ENCODE measurements at places on chromosomes 3 and 15.
A peak's percentile ranks its signal among the peaks of the same experiment; 100 is the strongest.

GRCh38 chr15:72284781-72285180 lies 12.4 kb upstream of the PARP6 start:
- H3K27ac ChIP-seq = no peak overlapping the region
- H3K36me3 ChIP-seq = no peaks in the 10 kb centered on the region
- H3K4me1 ChIP-seq = peaks cover 6% of the 10 kb centered on the region
- no peak for DNase-seq
- no peak overlapping the region for H3K4me3 ChIP-seq
- H3K27me3 ChIP-seq = no peaks in the 10 kb centered on the region

GRCh38 chr15:62147551-62147950 lies 17.5 kb downstream of the C2CD4B start:
- no peak for DNase-seq
- no peaks in the 10 kb centered on the region for H3K27me3 ChIP-seq
- no peak overlapping the region for H3K27ac ChIP-seq
- H3K36me3 ChIP-seq = no peaks in the 10 kb centered on the region

DNA sequence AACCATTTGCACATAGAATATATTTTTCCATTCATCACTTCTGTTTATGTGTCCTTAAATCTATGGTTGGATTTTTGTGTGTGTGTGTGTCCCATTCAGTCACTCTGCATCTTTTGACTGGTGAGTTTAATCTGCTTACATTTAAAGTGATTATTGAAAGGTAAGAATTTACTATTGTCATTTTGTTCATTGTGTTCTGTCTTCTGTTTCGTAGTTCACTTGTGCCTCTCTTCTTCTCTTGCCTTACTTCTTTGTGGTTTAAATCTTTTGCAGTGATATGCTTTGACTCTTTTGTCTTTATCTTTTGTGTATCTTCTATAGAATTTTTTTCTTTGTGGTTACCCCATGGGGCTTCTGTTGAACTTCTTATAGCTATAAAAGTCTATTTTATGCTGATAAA lies 166.3 kb upstream of the UBE3A start:
- H3K4me3 ChIP-seq = no peak overlapping the region
- H3K36me3 ChIP-seq = no peaks in the 10 kb centered on the region
- DNase-seq = no peak
- peaks cover 8% of the 10 kb centered on the region for H3K27me3 ChIP-seq

DNA sequence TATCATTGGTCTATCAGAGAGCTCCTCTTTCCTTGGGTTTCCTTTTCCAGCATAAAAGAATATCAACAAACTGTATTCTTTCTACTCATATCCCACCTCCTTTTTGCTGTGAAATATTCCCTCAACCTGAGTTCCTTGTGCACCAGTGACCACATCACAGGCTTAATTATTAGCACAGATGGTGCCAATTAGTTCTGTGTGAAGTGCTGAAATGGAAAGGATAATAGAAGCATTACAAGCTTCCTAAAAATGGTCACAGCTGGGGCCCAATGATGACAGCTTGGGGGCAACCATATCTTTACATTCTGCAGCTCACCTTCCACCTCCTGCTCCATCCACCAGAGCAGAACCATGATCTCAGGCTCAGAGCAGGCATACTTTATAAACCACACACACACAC lies 84.6 kb downstream of the ANO10 start:
- no peak for DNase-seq
- H3K27me3 ChIP-seq = no peaks in the 10 kb centered on the region
- H3K4me3 ChIP-seq = no peak overlapping the region
- H3K4me1 ChIP-seq = peaks cover 6% of the 10 kb centered on the region

GRCh38 chr15:24772266-24772665 lies 96.7 kb downstream of the NPAP1 start:
- no peak overlapping the region for H3K27ac ChIP-seq
- H3K4me3 ChIP-seq = peak overlapping the region; percentile 90
- peaks cover 10% of the 10 kb centered on the region for H3K36me3 ChIP-seq
- peaks cover 5% of the 10 kb centered on the region for H3K4me1 ChIP-seq
- no peak for DNase-seq

DNA sequence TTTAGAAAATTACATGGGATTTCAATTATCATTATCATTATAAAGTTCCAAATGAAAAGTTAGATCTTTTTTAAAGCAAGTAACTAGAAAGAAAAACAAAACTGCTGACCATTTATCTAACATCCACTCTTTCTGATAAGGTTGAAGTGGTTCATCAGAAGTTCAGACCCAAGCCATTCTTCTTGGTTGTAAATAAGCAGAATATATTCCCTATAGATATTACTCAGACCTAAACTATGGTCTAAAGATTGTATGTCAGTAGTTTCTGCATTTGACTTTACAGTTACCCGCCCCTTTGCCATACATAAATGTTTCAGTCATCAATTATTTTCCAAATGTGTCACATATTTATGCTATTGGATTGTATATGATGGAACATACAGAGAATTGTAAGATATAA lies 136.7 kb downstream of the PLOD2 start:
- no peak overlapping the region for H3K27ac ChIP-seq
- H3K4me3 ChIP-seq = no peak overlapping the region
- H3K36me3 ChIP-seq = no peaks in the 10 kb centered on the region
- H3K27me3 ChIP-seq = no peaks in the 10 kb centered on the region

- DNase-seq = no peak
- H3K36me3 ChIP-seq = no peaks in the 10 kb centered on the region
- H3K4me1 ChIP-seq = peaks cover 23% of the 10 kb centered on the region
Measured at GRCh38 chr15:99475754-99476412, 89.9 kb upstream of the MEF2A start.

DNA sequence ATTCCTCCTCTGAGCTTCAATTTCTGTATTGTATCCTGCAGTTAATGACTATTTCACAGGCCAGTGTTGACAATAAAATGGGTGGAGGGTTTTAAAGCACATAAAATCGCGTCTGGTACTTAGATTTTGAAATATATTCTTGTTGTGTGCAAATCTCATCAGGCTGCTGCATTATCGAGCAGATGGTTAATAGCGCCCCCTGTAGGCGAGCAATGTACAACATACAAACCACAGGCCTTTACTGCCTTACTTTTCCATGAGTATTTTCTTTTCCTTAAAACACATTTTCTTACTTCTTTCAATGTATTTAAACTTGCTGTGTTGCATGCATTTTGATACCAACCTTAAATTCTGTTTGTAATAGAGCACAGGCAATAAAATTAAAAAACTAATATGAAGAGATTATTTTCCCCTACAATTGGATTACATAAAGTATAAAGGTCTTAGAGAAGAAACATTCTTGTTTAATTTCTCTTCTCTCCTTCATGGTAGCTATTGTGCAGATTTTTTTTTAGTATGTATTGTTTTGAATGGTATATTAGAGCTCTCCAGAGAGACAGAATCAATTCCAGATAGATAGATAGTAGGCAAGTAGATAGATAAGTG lies 608.4 kb downstream of the CADM2 start:
- peak; percentile 42 for DNase-seq
- no peaks in the 10 kb centered on the region for H3K4me1 ChIP-seq
- no peak overlapping the region for H3K27ac ChIP-seq
- H3K4me3 ChIP-seq = no peak overlapping the region
- no peaks in the 10 kb centered on the region for H3K27me3 ChIP-seq

GRCh38 chr3:11807686-11808085 lies 39.0 kb downstream of the TAMM41 start:
- DNase-seq = no peak
- no peaks in the 10 kb centered on the region for H3K27me3 ChIP-seq
- no peak overlapping the region for H3K4me3 ChIP-seq
- no peak overlapping the region for H3K27ac ChIP-seq
- H3K36me3 ChIP-seq = peaks cover 27% of the 10 kb centered on the region

DNA sequence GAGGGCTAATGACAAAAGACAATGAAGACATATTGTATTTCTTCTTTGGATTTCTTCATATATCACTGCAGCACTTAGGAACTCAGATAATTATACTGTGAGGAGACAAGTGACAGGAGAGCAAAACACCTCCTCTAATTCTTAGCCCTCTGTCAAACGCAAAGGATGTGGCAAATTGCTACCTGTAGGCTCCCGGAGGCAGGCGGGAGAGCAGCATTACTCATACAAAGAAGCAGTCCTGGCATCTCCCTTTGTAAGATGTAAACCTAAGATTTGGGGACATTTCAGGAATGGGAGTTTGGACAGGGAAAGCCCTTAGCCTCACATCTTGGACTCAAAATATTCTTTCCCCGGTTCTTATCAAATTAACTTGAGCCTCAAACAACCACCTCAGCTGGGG lies 460.8 kb downstream of the SOX2 start:
- no peaks in the 10 kb centered on the region for H3K4me1 ChIP-seq
- no peaks in the 10 kb centered on the region for H3K36me3 ChIP-seq
- H3K27ac ChIP-seq = no peak overlapping the region

DNA sequence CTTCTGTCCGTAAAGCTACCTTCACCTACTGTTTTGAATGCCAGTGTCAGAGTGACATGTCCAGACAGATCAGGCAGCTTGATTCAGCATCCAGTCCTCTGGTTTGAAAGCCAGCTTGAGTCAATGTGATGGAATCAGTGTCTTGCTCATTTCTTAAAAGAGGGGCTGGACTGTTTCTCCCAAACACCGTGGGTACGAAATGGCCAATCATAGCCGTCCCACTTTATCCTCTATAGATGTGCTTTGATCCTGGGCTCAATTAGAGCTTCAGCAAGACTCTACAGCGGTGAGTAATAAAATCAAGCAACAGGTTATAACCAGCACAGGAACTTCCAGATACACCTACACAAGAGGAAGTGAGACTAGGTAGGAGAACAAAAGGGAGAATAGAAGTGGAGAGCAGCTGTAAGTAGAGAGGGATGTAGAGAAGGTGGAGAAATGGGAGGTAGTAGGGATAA lies 17.0 kb upstream of the OR5K1 start:
- peaks cover 14% of the 10 kb centered on the region for H3K4me1 ChIP-seq
- no peak overlapping the region for H3K27ac ChIP-seq
- H3K27me3 ChIP-seq = peaks cover 20% of the 10 kb centered on the region
- DNase-seq = no peak
- no peaks in the 10 kb centered on the region for H3K36me3 ChIP-seq
- no peak overlapping the region for H3K4me3 ChIP-seq

- H3K27ac ChIP-seq = no peak overlapping the region
- H3K4me3 ChIP-seq = no peak overlapping the region
- H3K27me3 ChIP-seq = peaks cover 19% of the 10 kb centered on the region
- H3K4me1 ChIP-seq = peaks cover 5% of the 10 kb centered on the region
Measured at GRCh38 chr3:193764959-193765358, 172.0 kb downstream of the OPA1 start.

DNA sequence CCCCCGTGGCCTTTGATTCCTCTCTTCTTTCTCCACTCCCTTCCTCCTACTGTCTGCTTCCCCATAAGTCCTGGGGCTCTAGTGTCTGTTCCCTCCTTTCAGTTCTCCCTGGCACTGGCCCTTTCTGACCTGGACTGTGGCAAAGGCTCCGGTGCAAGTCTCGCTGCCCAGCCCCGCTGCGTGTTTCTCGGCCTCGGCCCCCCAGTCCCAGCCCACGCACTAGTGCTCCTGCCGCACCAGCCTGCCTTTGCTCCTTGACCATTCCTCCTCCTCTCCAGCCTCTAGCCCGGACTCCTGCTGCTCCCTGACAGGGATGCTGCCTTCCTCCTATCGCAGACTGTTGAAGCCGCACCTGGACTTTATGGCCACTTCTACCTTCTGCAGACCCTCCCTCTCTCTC lies 2.1 kb downstream of the TM6SF1 start:
- H3K4me1 ChIP-seq = peaks cover 20% of the 10 kb centered on the region
- H3K27me3 ChIP-seq = peaks cover 56% of the 10 kb centered on the region
- peak overlapping the region; percentile 91 for H3K4me3 ChIP-seq
- H3K36me3 ChIP-seq = peaks cover 13% of the 10 kb centered on the region
- H3K27ac ChIP-seq = no peak overlapping the region

DNA sequence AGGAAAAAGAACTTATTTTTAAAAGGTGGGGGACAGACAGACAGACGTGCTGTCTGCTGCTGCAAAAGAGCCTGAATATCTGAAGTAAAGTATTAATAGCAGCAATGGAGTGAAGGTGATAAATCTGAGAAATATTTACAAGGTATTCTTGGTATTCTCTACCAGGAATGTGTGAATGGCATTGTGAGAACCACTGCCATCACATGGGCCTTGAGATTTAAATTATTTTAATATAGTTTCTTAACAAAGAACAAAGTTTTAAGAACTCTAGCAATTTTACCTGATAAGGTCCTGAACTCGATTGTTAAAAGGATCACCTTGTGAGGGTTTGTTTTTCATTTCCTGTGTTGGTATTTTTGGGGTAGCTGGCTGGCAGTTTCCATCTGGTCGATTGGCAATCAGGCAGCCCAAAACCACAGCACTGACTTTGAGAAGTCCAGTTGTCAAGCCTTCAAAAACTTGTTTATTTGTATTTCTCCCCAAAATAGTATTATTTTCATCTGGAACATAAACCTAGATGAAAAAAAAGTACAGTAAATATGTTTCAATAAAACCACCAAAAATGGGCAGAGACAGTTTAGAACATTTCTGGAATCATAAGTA lies 97.3 kb downstream of the ISL2 start:
- H3K4me1 ChIP-seq = no peaks in the 10 kb centered on the region
- DNase-seq = no peak
- H3K36me3 ChIP-seq = no peaks in the 10 kb centered on the region
- no peaks in the 10 kb centered on the region for H3K27me3 ChIP-seq
- no peak overlapping the region for H3K27ac ChIP-seq
- no peak overlapping the region for H3K4me3 ChIP-seq

GRCh38 chr3:194640829-194641228 lies 7.6 kb upstream of the TMEM44 start:
- H3K27ac ChIP-seq = no peak overlapping the region
- H3K4me3 ChIP-seq = no peak overlapping the region
- peak; percentile 44 for DNase-seq
- no peaks in the 10 kb centered on the region for H3K27me3 ChIP-seq
- H3K4me1 ChIP-seq = peaks cover 6% of the 10 kb centered on the region

- H3K36me3 ChIP-seq = peaks cover 2% of the 10 kb centered on the region
- H3K27ac ChIP-seq = no peak overlapping the region
- no peaks in the 10 kb centered on the region for H3K4me1 ChIP-seq
Measured at GRCh38 chr3:126438186-126438585, 37.5 kb downstream of the ZXDC start.

DNA sequence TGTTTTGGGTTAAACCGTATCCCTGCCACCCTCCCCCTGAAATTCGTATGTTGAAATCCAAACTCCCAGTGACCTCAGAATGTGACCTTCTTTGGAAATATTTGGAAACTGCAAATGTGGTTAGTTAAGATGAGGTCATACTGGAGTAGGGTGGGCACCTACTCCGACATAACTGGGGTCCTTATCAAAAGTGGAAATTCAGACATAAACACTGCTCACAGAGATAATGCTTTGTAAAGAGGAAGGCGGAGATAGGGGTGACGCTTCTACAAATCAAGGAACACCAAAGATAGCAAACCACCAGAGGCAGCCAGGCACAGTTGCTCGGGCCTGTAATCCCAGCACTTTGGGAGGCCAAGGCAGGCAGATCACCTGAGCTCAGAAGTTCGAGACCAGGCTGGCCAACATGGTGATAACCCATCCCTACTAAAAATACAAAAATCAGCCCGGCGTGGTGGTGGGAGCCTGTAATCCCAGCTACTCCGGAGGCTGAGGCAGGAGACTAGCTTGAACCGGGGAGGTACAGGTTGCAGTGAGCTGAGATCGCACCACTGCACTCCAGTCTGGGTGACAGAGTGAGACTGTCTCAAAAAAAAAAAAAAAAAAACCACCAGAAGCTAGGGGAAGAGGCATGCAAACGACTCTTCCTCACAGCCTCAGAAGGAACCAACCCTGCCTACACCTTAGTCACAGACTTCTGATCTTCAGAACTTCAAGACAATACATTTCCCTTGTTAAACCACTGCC lies 51.1 kb upstream of the CHD2 start:
- peak overlapping the region; percentile 58 for H3K27ac ChIP-seq
- H3K4me3 ChIP-seq = peak overlapping the region; percentile 61
- peak; percentile 28 for DNase-seq
- H3K4me1 ChIP-seq = peaks cover 70% of the 10 kb centered on the region
